ENCODE measurements at places on chromosomes 12 and 14.
A peak's percentile ranks its signal among the peaks of the same experiment; 100 is the strongest.

DNA sequence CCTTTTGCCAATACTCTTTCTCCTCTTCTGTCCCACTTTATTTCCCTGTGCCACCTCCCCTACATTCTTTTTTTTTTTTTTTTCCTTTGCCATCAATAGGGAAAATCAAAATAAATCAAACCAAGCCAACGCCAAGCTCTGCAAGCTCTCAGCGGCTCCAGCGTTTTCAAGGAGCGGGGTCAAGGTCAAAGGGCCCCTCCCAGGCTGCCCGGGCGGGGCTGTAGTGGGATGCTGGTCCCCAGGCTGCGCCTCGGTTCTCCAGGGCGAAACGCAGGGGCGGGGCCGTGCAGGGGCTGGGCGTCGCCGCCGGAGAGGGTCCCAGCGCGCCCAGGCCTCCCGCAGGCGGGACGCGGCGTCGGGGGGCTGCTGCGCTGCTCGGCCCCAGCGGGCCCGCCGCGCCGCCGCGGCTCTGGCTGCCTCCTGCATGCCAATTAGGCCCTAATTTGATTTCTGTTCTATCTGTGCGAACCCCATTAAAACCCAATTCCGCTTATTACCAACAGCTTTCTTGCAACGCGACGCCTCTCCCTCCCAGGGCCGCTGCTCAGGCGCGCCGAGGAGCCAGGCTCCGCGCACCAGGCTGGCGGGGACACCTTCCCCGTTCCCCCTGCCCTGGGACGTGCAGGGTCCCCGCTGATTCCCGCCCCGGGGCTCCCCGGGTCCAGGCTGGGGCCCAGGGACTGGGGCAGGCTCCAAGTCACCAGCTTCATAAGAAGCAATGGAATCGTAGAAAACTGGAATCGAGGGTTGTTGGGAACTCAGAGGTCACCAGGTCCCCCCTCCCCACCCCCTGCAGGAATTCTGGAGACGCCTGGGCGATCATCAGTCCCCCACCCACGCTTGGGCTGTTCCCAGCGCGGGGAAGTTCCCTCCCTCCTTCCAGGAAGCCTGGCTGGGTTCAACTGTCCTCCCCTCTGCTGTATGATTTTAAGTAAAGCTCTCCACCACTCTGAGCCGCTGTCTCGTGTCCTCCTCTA is 50.7 kb upstream of the MAP1LC3B2 start:
- peak; percentile 59 for DNase-seq

- DNase-seq, result no peak
Measured at GRCh38 chr12:89975574-89975973, 266.9 kb upstream of the ATP2B1 start.

DNA sequence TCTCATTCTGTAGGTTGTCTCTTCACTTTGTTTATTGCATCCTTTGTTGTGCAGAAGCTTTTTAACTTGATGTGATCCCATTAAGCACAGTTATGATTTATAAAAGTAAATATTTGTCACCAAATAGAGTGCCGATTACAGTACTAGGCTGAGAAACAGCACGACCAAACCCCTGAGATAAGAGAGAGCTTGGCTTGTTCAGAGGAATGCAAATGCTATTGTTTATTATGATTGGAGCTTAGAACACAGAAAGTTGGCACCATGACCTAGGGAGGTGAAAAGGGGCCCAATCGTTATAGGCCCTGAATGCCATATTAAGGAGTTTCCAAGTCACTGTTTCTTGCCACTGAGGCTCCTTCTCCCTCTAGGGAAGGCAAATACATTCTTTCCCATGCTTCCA is 214.9 kb downstream of the KITLG start:
- no peak for DNase-seq

DNA sequence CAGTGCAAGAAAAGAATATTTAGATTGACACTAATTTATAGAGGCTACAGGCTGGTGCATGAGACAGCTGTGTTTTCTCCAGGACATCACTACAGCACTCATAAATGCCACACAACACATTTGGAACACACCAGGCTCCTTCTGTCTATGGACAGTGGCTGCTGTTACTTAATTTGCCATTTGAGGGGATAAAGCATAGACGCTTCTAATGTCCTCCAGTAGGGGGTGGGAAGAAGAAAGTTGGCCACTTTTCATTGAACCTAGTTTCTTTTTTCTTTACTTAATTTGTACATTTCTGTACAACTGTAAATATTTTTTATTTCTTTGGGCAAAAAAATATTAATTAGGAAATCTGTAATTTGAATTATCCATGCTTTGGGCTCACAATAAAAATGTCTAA is 12.4 kb upstream of the RTN1 start:
- no peak for DNase-seq

All from adipocyte (in vitro differentiated cells).